ENCODE measurements at places on chromosomes 2 and 18.

DNA sequence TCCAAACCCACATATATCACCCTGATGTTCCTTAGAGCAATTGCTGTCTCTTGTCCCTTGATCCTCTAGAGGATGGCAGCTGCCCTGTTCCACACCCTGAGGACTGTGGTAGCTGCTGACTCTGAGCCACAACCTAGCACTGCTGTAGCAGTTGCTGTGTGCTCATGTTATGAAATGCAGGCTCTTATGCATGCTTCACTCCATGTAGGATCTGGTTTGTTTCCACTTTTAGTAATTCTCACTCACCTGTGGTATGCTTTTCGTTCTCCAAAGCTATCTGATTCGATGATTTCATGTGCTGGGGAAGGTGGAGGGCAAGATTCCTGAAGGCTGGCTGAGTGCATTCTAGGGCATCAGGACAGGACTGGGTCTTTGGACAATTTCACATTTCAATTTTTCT lies 649.0 kb upstream of the RAB6C start:
- no peak for DNase-seq

DNA sequence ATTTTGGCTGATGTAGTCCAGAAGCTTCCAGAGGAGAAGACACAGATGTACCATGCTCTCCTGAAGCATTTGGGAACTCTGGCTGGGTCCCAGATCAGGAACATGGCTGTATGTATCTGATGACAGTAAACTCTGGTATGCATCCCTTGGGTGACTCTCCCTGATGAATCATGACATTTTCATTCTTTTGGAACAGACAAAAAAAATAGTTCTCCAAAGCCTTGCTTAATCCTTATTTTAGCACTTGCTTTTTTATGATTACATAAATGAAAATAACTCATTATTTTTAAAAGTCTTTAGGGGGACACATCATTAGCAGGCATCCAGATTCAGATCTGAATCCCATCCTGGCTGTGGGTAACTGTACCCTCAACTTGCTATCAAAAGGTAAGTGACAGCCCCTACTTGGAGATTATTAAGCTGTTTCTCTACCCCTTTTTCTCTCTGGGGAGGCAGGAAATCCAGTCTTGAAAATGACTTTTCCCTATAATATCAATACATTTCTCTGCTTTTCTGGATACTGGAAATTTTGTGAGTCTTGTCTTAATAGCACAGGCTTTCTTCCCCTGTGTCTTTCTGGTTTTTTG lies 23.3 kb downstream of the AOX1 start:
- DNase-seq: no peak

- no peak for DNase-seq
Measured at GRCh38 chr18:22471546-22472131, 53.9 kb upstream of the CTAGE1 start.

DNA sequence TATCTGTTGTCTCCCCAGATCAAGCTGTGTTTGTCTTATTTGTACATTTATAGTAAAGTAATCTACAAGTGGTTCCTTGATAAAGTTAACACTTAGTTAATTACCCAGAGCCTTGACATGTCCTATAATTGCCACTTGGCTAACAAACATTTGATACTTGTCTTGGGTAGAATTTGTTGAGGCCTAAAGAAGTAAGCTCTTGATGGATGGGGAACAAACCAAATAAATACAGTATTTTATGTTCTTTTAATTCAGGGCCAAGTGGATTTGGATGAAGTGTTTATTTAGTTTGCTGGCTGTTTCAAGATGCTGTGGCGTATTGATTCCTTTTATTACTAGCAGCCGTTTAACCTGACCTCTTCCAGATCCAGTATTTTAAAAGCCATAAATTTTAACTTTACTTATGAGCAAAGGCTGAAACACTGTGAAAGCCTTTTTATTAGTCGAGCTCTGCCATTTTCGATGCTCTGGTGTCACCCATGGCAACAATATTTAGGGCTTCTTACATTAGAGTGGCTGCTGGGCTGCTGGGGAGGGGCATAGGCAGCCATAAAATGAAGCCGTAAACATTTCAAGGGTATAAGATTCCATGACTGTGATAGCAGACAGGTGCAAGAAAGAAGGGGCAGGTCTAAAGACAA lies 401.6 kb upstream of the NRP2 start:
- no peak for DNase-seq

GRCh38 chr2:73089270-73090030 lies 17.9 kb upstream of the SFXN5 start:
- DNase-seq: no peak

GRCh38 chr18:79523206-79523735 lies 127.5 kb downstream of the NFATC1 start:
- DNase-seq: no peak

DNA sequence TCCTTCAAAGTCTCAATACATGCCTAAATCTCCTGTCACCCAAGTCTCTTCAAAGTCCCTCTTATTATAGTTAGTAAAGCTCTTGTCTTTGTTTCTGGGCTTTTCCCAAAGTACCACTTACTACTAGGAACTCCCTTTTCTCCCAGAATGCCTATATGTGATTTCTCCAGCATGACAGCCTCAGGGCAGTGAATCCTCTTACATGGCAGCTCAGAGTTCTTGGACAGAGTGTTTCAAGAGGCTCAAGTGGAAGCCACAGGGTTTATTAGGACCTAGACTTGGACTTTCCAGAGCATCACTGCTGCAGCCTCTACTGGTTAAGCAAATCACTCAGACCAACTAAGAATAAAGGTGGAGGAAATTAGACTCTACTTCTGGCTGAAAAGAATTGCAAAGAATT lies 98.9 kb downstream of the CSRNP3 start:
- no peak for DNase-seq

DNA sequence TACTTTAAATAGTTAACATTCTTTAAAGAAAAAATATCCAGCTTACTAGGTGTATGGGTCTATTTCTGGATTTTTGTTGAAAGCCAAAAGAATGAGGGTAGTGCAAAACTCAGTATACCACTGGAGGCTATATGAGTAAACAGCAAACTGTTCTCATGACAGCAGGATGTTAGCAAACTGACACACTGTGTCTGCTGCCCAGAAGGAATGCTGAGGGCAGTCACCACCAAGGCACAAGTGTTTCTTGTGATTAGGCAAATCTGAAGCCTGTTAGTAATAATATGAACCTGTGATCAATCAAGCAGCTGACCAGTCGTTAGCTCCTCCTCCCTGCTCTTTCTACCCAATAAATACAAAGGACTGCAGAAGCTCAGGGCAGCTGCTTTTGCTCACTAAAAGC lies 50.5 kb upstream of the SULT1C3 start:
- DNase-seq: no peak

DNA sequence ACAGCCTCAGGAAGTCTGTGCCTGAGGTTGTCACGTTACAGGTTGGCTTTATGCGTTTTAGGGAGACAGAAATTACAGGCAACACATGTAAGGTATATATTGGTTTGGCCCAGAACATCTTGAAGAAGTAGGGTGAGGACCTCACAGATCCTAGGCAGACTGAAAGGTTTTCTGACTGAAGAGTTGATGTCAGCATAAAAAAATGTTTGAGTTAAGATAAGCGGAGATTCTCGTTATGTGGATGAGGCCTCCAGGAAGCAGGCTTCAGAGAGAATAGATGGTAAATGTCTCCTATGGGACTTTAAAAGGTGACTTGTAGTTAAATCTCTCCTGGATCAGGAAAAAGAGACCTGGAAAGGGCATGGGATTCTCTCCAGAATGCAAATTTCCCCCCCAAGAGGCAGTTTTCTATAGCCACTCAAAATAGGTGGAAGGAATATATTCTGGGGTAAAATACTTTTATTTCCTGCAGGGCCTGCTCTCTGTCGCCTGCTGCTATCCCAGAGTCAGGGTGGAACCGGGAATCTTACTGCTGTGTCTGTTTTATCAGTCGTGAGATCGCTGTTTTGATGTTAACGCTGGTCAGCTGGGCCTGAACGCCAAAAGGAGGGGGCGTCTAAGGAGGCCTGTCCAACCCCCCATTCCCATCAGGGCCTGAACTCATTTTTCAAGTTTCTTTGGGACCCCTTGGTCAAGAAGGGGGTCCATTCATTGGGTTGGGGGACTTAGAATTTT lies 171.1 kb downstream of the HDAC4 start:
- no peak for DNase-seq

DNA sequence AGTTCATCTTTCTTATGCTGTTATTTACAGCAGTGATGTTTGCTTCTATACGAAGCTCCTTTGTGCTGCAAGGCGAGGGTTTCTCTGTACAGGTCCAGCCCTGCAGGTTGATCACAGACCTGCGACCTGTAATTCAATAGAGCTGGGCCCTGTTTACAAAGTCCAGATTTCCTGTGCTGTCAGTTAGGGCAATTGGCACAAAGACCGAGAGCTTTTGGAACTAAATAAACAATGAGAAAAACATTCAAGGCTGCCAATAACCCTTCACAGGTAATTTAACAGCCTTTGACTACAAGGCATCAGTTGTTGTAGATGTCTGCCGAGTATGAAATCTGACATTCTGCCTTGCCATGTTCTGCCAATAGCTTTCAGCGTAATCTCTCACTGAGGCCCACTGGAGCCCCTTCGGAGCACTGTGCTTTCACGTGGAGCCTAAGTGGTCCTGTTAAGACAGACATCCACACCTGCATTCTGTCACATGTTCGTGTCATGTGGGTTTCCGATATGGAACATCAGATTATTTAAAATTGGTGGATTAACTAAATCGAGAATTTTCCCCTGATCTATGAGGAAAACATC lies 232.5 kb downstream of the PTGR3 start:
- DNase-seq: no peak

- no peak for DNase-seq
Measured at GRCh38 chr2:191657977-191658376, 20.0 kb upstream of the NABP1 start.
